Activated T-helper 9 cell treated with anti-CD3 and anti-CD28 coated beads, Interleukin-2, amount 50 U/mL, for 16 hours (primary cell): ENCODE measurements at places on chromosomes 16 and 17.

DNA sequence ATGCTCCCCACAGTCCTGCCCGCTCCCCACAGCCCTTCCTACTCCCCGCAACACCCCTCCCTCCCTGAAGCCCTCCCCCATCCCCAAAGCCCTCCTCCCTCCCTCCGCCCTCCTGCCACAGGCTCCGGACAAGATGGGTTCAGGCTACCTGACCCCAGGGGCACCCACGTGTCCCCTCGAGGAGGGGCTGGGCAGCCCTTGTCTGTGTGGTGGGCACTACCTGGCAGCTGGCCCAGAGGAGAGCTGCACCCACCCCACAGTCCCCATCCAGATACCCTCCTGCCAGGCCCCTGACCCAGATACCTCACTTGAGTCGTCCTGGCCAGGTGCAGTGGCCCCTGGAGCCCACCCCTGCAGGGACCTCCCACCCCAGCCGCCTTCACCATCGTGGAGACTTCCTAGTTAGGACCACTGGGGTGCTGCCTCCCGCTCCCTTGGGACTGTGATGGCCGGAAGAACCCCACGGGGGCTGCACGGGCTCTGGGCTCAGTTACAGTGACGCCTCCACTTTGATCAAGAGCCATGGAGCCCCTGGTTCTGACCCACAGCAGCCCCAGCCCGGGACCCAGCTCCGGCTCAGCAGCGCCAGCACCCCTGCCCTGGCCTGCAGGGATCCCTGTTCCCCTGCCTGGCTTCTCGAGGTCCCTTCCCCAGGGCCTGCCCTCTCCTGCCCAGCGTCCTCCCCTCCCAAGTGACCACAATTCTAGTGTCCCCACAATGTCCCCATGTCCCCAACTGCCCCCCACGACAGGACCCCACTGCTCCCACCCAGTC is 806 bp downstream of the PERCC1 start:
- DNase-seq, result no peak

- DNase-seq, result no peak
These were observed 62.8 kb upstream of the GCSH start for GRCh38 chr16:81158964-81159363.

DNA sequence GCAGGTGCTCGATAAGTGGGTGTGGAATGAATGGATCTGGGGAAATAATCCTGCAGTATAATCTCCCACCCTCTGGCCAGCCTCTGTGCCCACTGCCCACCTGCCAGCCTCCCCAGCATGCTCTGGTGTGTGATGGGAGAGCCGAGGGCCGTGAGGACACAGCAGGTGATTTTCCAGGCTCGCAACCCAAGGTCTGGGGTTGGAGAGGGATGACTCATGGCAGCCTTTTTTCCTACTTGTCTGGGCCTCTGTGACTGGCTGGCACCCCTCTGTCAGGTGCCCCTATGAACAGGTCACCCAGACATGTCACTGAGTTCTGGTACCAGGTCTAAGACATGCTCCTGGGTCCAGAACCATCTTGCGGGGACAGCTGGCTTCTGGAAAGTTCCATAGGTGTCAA is 385.7 kb upstream of the TNRC6C start:
- no peak for DNase-seq

- DNase-seq, result no peak
These were observed 23.1 kb upstream of the MMD start for GRCh38 chr17:55444471-55445441.

GRCh38 chr16:72132726-72133125 is 39.1 kb downstream of the DHX38 start:
- no peak for DNase-seq

DNA sequence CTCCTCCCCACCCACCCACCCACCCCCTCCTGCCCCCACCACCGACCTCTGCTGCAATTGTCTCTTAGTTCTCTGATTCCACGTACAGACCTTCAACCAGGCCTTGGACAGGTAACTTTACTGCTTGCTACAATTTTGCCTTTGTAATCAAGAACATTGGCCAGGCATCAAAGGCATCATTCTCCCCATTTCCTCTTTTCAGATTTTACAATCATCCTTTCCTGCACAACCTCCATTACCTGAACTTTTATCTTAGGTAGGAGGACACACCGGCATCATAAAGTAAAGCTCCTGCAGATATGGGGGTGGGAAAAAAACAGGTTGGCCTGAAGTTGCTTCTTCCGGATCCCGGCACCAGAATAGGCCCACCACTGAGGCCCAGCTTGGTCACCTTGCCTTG is 25.7 kb upstream of the SUPT4H1 start:
- no peak for DNase-seq

GRCh38 chr17:39929646-39930407 is 2.3 kb downstream of the LRRC3C start:
- DNase-seq, result no peak

DNA sequence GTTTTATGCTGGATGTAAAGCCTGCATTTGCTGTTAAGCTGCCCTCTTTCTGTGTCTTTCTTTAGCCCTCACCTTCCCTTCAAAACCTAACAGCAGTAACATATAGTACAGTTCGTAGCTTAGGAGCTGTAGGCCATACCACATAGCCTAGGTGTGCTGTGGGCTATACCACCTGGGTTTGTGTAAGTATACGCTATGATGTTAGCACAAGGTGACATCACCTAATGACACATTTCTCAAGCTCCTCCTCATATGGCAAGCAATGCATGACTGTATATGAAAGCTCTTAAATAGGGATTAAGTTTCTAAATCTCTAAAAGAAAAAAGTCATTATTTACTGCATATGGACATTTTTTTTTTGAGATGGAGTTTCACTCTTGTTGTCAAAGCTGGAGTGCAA is 57.8 kb upstream of the TMEM97 start:
- DNase-seq, result no peak

DNA sequence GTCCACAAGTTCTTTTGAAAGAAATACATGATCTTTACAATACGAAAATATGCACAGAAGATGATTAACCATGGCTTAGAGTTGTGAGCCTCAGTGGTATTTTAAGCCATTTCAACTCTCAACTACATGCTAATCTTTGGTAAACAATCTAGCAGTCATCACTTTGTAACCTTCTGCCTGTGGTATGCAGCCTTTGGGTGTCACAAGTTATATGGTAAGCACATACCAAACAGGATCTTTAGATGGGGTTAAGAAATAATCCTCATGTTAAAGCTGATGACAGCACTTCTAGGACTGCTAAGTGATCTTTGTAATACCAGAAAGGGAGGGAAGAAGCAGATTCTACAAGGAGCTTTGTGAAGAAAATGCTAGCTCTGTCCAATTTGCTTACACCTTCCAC is 74.3 kb downstream of the CA4 start:
- DNase-seq, result no peak

DNA sequence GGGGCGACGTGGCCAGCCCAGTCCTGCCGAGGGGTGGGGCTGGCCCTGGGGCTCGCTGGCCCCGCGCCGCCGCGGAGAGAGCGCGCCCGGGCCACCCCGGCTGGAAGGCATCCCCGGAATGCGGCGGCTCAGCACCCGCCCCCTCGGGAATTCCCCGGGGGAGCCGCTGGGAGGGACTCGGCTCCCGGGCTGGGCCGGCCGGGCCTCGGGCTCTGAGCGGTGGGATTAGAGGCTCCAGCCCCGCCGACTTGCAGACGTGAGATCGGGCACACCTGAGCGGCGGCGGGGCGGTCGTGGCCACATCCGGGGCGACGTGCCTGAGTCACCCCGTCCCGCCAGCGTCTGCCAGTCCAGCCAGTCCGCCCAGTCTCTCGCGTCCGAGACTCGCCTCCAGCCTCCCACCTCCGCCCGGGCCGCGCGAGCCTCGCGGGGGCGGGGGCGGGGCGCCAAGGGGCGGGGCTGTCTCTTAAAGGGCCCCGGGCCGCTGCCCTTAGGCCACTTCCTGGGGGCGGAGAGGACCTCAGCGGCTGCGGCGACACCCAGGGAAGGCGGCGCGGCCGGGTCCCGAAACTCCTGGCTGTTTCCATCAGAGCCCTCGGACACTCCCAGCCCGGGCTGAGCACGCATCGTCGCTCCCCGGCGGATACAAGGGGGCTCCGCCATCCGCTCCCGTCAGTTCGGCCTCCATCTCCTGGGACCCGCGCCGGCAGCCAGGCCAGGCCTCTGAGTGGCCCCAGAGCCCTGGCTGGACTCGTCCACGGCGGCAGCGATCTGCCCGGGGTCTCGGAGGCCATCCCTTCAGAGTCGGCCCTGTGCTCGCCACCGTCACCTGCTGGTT is at the start of gene KCTD11:
TSS of gene KCTD11 (plus strand) at position 498 of the 838 bp plus-strand sequence.
- DNase-seq, result peak; percentile 68

- no peak for DNase-seq
These were observed 23.0 kb downstream of the DNAH2 start for GRCh38 chr17:7740481-7741001.

GRCh38 chr16:72500545-72500944 is 328.6 kb upstream of the PMFBP1 start:
- no peak for DNase-seq

DNA sequence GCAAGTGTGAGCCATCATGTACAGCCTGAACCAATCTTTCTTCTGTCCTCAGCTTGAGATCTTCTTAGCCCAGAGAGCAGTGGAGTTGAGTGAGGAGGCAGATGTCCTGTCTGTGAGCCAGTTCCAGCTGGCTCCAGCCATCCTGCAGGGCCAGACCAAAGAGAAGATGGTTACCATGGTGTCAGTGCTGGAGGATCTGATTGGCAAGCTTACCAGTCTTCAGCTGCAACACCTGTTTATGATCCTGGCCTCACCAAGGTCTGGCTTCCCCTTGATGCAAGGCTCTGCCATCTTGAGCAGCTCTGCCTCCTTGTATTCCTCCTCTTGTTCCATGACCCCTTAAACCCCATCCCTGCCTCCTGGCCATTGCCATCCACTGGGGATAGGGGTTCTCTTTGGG is 9.6 kb downstream of the CDK5RAP3 start:
- DNase-seq, result no peak

- no peak for DNase-seq
These were observed 68.0 kb downstream of the KLHDC4 start for GRCh38 chr16:87697792-87698191.

DNA sequence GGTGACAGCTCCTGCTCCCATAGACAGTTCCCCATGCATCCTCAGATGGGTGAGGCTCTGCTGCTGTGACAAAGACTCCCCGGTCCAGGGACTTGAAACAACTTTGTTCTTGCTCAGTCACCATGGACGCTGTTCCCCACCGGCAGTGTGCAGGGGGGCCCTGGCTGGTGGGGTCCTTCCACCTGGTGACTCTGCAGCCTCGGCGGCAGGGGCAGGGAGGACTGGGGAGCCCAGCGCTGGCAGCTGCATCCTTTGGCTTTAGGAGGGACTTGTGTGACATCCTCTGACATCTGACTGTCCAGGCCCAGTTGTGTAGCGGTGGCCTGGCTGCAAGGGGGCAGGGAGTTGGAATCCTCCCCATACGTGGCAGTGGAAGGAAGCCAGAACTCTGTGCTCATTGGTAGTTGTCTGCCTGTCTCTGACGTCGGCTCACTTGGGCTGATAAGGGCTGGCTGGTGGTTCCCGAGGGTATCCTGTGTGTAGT is 107.3 kb downstream of the CMIP start:
- no peak for DNase-seq

- no peak for DNase-seq
These were observed 73.9 kb upstream of the ASIC2 start for GRCh38 chr17:33366960-33367359.

- DNase-seq, result peak; percentile 58
These were observed 379 bp upstream of the OTOP2 start for GRCh38 chr17:74923538-74924249.

DNA sequence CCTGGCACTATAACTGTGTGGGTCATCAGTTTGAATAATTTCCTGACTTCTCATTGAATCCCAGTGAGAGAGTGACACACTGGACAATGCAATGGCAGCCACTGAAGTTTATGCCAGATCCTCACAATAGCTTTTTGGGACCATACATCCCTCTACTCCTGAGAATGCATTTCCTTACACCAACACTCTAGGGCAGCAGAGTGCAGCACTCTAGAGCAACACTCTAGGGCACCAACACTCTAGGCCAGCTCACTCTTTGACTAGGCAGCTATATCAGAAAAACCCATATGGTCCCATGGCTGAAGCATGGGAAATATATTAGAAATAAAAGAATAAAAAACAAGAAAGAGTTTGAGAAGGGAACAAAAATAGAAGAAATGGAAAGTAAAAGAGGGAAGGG is 309.2 kb downstream of the MAP2K6 start:
- DNase-seq, result no peak

DNA sequence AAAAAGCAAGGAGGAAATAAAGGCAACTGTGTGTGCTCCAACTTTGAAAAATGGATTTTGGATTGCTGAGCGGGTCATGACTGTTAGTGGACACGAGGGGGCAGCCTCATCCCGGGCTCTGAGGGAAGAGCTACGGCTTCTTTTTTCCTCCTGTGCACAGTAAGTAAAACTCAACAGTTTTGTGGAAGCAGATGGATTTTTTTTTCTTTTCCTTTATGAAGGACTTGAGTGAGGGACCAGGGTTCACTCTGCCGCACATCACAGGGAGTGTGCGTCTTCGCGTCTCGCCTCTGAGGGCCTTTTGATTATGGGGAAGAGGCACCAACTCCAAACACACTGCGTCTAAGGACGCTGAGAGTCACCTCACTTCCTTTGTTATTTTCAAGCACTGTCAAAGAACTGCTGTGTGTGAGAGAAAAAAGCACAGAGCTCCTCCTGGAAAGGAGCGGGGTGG is 80.3 kb upstream of the GOT2 start:
- DNase-seq, result no peak

DNA sequence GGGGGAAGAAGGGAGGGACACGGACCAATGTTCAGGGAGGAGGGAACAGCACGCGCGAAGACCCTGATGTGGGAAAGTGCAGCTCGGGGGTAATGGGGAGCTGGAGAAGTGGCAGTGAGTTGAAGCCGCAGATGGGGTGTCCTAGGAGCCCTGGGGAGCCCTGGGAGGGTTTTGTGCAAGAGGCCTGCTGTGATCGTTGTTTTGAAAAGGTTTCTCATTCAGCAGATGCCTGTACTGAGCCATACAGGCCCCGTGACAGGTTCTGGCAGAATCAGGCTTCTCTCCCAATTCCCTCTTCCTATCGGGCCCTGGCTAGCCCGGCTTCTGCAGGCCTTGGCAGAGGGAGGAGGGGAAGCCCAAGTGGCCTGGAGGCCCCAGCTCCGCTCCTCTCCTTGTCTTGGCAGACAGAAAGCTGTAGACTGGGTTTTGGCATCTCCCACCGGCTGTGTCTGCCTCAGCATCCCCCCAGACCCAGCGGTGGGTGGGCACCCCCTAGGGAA is 38.4 kb upstream of the EMP2 start:
- no peak for DNase-seq

DNA sequence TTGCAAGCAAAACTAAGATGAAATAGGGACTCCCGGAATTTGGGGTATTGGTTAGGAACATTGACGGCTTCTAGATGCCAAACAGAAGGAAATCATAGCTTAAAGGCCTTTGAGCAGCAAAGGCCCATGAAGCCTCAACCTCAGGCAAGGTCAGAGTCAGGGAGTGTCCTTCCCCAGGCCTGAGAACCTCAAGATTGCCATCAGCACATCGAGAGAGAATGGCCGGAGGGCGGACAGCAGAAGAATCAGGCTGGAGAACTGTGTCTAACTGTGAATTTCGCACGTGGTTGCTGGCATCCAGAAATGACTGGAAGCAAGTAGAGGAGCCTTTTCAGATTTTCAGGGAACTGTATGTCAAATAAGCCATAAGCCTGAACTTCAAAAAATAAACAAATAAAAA is 24.8 kb upstream of the ANKRD40CL start:
- no peak for DNase-seq

- DNase-seq, result no peak
These were observed 42.4 kb upstream of the TAC4 start for GRCh38 chr17:49890077-49890821.

- DNase-seq, result no peak
These were observed 33.7 kb downstream of the IST1 start for GRCh38 chr16:71929048-71929447.

- DNase-seq, result no peak
These were observed 146.4 kb downstream of the PCTP start for GRCh38 chr17:55897301-55897700.

- no peak for DNase-seq
These were observed 26.1 kb downstream of the TOM1L2 start for GRCh38 chr17:17946093-17946492.

- DNase-seq, result no peak
These were observed 128.7 kb downstream of the TANGO6 start for GRCh38 chr16:68972013-68972412.
